Type B pancreatic cell (in vitro differentiated cells): ENCODE measurements at places on chromosomes 3 and 15.
A peak's percentile ranks its signal among the peaks of the same experiment; 100 is the strongest.

GRCh38 chr15:73737535-73737934 is 15.6 kb downstream of the INSYN1 start:
- no peak for DNase-seq

GRCh38 chr15:25372298-25372697 is 66.5 kb downstream of the UBE3A start:
- no peak for DNase-seq

- DNase-seq, result no peak
Observed at GRCh38 chr3:43473737-43474136, 148.1 kb downstream of the ANO10 start.

- DNase-seq, result no peak
Observed at GRCh38 chr3:9185046-9185445, 64.4 kb downstream of the SRGAP3 start.

DNA sequence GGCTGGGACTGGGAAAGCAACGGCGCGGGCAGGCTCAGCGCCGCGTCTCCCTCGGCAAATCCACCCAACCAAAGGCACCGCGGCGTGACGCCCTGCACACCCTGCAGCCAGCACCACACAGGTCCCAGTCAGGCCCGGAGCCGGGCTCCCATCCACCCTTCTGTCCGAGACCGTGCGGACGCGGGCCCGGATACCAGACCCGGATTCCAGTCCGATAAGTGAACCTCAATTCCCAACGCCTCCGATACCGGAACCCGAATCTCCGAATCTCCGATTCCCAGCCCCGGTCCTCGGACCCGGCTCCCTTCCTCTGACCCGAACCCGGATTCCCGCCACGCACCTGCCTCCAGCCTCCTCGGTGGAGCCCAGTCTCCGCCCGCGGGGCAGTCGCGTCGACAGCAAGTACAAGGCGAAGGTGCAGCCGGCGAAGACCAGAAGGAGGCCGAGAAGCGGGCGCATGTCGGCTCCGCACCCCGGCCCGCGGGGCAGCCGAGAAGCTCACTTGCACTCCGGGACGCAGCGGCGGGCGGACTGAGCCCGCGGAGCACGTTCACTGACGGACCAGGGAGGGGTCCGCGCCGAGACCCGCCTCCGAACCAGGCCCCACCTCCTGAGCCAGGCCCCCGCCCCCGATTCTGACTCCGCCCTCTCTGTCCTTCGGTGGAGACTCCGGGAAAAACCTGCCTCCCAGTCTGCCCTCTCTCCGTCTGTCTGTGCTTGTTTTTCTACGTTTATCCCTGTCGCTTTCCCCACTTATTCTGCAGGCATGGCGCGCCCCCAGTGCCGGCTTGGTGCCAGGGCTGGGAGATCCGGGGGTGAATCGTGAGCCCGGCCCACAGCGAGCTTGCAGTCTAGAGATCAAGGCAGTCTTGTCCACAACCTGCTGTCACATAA is at the start of gene TMEM41A:
TSS of gene TMEM41A (minus strand) at position 533 of the 894 bp plus-strand sequence. CDS start at position 459, 74 bp downstream.
- DNase-seq, result peak; percentile 97
